Globus pallidus (tissue), 1 donor: ENCODE measurements at places on chromosomes 4 and X.

GRCh38 chr4:26402458-26402857 is 81.6 kb downstream of the RBPJ start:
- DNase-seq = no peak

- no peak for DNase-seq
Observed at GRCh38 chr4:6272863-6273660, 3.4 kb downstream of the WFS1 start.

DNA sequence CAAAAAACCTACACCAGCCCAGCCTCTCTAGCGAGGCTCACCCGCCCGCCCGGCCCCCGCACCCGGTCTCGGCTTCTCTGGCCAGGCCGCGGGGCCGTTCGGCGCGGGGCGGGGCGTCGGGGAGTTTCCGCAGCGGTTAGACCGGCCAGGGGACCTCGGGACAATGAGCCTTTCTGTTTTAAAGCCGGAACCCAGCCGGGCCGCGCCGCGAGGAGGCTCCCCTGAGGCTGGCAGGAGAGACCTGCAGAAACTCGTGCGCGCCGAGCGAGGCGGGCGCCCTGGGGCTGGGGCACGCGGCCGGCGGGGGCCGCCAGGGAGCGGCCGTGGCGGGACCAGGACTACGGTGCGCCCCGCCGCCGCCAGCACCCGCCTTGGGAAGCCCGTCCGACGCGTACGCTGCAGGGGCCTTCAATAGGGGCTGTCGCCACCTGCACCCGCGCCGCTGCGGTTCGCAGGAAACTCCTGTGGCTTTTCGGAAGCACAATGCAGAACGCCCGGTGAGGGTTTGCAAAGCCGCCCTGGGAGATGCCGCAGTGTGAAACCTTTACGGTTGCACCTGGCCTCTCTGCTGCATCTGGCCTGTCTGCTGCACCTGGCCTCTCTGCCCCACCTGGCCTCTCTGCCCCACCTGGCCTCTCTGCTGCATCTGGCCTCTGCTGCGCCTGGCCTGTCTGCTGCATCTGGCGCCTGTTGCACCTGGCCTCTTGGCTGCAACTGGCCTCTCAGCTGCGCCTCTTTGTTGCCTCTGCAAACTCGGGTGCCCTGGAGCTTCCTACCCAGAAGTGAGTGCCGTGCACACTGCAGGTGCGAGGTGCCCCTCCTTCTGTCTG is 63.9 kb downstream of the TRAPPC11 start:
- peak; percentile 38 for DNase-seq

DNA sequence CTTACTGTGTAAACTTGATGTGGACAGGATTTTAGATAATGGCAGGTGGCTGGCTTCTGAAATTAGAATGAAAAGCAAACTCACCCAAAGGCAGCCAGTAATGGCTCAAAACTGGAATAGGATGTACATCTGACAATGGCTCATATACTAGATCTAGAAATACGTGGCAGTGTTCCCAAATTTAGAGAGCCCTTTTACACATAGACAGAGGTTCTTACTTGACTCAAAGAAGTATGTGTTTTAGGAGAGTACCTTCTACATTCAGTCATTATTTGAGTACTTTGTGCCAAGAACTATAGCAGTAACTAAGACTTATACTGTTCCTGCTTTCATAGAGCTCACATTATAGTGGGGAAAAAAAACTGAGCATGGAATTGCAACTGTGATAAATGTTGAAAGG is 48.0 kb downstream of the UBE2K start:
- no peak for DNase-seq

DNA sequence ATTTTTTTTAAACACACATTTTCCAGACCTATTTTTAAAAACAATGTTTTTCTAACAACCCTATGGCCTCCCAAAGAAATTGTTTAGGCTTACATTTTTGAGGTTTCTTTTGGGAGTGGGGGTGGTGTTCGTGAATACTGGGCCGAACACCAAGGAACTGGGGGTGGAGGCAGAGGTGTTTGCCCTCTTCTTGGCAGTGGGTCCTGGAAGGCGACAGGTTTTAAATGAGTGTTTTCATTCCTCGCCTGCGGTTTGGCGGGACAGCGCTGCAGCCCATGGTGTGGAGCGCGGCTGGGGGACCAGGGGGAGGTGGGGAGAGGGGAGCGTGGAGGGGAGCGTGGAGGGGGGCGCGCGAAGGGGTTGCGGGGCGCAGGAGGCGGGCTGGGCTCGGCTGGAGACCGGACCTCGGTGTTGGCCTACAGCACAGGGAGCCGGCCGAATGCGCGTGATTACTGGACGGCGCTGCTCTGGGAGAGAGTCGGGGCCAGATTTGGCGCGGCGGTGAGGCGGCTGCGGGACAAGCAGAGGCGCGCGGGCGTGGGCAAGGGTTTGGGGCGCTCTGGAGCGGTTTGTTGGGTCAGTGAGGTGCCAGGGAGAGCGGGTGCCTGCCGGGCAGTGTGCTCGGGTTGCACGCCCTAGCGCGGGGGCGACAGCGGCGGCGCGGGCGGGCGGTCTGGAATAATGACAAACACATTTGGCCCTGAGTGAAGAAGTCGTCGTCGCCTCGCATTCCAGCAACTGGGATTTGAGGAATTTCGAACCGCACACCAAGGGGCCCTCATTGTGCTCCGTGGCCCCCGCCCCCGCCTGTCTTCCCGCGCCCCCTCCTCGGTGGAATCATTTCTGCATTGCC is 764 bp downstream of the PDGFRA start:
- no peak for DNase-seq

DNA sequence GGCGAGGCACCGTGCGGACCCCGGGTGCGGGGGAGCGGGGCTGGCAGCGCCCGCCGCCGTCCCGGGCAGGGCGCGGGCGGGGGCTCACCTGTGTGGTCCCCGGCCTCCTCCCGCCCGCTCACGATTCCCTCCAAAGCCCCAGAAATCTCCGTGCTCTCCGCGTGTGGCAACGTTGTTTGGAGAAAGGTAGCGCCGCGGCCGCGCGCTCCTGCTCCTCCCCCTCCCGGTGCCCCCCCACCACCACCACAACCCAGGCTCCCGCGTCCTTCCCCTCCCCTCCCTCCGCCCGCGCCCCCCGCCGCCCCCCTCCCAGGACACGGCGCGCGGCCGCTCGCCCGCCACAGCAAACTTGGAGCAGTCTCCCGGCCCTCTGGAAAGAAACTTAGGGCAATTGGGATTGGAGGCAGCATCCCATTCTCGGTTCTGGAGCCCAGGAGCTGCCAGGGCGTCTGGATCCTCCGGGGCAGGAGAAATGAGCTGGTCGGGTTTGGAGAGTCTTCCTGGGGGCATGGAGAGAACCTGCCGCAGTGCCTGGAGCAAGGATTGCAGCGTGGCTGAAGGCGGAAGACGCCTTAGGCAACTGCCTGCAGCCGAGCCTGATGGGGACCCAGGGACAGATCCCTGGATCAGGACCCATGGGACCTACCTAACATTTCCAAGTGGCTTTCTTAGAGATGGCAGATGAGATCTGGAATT is 855 bp downstream of the KLF3 start:
- peak; percentile 78 for DNase-seq
